Daoy (cell line): ENCODE measurements at places on chromosomes 1 and 21. TPM values are rescaled to one million over a fixed set of nuclear protein-coding genes. Genes with fewer than 3 reads are reported as not detected.

The FCER1G gene
- total RNA-seq, result 1.5 TPM in 1 of 2 replicates, not detected in the other

GRCh38 chr1:185600641-185601040 lies 133.6 kb upstream of the HMCN1 start:
- DNase-seq, result no peak

DNA sequence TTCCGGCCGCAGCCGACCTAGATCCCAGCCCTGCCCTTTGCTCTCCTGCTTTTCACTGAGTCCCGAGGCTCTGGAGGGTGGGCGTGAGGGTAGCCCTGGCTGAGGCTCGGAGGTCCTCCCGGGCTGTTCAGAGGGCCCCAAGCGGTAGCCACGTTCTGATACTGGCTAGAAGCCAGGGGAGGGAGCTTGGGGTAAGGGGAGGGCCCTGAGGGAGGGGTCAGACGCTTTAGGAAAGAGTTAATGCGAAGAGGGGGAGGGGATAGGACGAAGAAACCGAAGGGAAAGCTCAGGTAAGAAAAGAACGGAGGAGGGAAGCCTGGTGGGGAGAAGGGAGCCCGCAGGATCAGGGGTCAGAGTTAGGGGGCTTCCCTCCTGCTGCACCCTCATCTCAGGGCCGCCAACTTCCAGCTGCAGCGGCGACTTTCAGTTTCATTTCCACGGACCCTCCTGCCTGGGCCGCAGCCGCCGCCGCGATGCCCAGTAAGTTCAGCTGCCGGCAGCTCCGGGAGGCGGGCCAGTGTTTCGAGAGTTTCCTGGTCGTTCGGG lies at the start of gene MOV10:
Gene MOV10, plus strand, starts transcription at position 220 of the 546 bp plus-strand sequence. Its CDS starts 254 bp downstream, at position 474.
- peak; percentile 89 for DNase-seq

- peak; percentile 58 for DNase-seq
These were observed 38.5 kb upstream of the ZBTB40 start for GRCh38 chr1:22412932-22413727.

GRCh38 chr1:15727424-15727823 lies 8.6 kb upstream of the SLC25A34 start:
- no peak for DNase-seq

The PSEN2 gene
- total RNA-seq, result 15.7 and 21.8 TPM in 2 replicates

- no peak for DNase-seq
These were observed 191.7 kb downstream of the HS2ST1 start for GRCh38 chr1:87106144-87106543.

- DNase-seq, result peak; percentile 90
These were observed 2.1 kb upstream of the KIF21B start for GRCh38 chr1:201025571-201026002.

The DAB1 gene
- total RNA-seq, result not detected in 2 replicates

- DNase-seq, result no peak
These were observed 5.8 kb upstream of the ETV3L start for GRCh38 chr1:157105298-157105987.

DNA sequence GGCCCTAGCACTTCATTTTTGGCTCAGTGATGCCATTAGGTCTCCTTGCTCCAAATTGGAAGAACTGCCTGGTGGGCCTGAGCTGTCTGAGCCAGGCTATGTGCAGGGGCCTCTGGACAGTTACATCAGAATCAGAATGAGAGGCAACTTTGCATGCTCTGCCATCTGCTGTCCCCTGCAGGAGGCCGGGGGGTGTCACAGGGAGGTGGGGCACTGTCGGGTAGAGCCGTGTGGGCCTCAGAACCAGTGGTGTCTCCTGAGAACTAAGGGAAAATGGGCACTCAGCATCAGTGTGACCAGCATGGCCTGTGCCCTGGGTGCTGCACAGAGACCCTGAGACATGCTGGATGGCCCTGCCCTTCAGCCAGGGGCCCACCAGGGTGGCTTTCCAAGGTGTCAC lies 47.0 kb upstream of the COL6A1 start:
- no peak for DNase-seq

The TRIM33 gene
- 33.3 and 36.2 TPM in 2 replicates for total RNA-seq

DNA sequence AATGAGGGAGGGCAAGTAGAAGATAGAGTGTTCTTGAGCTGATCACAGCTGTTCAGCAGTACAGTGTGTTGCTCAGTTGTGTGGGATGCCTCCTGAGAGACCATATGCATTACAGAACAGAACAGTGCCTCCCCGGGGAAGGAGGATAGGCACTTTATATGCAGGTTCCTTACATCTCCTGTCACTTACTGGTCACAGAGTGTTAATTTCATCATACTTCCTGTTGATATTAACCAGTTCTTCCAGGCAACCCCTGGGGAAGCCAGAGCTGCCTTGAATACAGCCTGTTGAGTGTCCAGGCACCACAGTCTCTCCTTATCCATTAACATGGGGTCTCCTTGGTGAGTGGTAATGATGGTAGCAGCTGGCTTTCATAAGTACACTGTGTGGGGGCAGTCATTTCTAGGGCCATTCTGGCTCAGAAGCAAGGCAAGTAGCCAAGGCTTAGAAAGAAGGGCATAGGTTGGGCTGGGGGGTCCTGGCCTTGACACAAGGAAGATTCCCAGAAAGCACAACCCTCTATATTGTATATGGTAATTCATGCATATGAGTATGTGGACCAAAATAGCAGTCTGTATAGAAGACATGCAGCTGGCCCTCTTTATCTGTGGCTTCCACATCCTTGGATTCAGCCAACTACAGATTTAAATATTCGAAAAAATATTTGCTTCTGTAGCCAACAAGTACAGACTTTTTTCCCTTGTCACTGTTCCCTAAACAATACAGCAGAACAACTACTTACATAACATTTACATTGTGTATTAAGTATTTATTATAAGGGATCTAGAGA lies 142.4 kb downstream of the ZP4 start:
- no peak for DNase-seq

DNA sequence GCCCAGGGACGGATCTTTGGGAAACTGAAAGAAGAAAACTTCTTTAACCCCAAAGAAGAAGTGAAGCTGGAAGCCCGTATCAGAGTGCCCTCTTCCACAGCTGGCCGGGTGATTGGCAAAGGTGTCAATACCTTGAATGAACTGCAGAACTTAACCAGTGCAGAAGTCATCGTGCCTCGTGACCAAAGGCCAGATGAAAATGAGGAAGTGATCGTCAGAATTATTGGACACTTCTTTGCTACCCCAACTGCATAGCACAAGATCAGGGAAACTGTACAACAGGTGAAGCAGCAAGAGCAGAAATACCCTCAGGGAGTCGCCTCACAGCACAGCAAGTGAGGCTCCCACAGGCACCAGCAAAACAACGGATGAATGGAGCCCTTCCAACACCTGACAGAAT lies 114.0 kb downstream of the NBPF12 start:
- DNase-seq, result no peak

DNA sequence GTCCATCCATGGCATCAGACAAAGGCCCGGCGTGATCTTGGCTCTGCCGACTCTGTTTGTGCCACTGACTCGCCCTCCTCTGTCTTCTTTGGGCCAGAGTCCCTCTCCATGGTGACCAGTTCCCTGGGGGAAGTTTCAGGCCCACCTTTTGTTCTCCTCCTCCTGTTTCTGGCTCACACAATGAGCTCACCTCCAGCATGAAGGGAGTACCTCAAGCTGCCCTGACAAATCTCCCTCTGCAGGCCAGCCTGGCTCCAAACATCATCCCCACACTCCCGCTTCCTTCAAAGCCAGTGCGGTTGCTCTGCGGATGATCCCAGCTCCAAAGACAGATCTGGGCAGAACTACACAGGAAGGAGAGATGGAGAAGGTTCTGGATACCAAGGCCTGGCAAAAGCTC lies 576.6 kb downstream of the NPHP4 start:
- DNase-seq, result no peak

The CD48 gene
- not detected in 2 replicates for total RNA-seq

DNA sequence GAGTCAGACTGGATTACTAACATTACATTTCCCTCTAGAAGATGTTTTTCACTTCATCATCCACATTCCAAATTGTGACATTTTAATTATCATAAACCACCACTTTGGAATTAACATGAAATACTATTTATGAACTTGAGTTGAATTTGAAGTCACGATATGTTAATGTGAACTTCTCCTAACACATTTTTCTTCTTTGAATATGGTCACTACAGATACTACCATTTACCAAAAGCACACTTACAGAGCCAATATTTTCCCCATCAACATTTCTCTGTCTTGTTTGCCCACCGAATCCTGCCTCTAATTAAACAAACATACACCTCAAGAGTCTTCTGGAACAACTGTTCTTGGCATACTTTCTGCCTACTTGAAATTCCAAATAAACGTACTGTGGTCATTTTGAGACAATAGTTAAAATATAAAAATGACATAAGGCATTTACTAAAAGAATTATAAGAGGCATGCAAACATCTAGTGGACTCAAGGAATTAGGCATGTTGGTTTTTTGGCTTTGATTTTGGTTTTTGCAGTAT lies 177.4 kb downstream of the AKT3 start:
- no peak for DNase-seq

DNA sequence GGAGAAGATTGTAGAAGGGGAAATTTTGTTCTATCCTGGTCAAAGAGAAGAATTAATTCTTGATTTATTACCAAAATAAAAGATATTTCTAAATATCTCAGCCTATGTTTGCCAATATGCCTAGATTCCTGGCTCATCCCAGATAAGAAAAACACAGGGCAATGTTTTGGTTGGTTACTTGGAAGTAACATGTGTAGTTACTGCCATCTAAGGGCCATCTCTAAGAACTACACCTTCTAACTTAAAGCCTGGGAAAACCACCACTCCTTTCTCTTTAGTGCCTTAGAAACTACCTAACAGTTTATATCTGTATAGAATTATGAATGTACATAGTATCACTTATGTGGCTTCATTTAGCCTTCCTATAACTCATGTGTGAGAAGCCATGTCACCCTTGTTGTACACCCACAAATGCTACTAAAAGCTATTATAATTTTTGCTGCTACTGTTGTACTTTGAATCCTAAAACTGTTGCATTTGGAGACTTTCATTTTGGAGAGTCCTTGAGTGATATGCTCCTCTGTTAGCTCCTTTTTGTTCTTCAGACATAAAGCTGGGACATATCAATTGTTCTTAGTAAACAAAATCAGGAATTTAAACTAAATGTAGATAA lies 4.5 kb downstream of the AIM2 start:
- DNase-seq, result peak; percentile 46

DNA sequence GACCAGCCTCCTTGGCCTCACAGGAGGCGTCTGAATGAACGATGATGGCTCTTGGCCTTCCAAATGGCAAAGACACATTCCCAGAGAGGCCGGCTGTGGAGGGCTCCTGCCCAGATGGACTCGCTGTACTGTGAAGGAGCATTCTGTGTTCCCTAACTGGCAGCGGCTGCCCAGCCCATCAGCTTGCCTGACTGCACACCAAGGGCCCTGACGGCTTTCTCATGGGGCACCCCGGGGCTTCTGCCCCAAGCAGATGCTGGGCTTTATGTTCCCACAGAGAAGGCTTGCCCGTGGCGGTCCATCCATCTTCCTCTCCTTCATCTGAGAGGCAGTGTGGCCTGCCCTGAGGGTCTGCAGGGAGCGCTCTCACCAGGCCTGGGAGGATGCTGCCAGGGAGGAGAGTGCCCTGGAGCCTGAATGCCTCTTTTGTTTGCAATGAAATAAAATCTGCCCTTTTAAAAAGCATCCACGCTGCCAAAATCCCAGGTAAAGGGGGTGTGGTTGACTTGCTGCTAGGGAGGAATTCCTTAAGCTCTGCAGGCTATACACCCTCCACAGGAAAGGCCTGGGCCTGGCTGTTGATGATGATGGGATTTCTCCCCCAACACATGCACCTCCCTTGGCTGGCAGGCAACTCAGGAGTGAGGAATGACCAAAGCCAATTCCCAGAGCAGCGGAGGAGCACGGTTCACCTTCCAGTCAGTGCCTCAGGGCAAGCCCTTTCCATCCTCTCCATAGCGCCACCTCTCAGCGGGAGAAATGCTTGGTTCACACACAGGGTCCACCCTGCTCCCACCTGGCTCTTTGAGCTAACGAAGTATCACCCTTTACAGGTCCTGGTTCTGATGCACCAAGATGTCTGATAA lies 84.6 kb upstream of the SSX2IP start:
- no peak for DNase-seq

The COX20 gene
- 53.8 and 94.6 TPM in 2 replicates for total RNA-seq

- DNase-seq, result no peak
These were observed 52.5 kb downstream of the EPRS1 start for GRCh38 chr1:219993554-219994433.

GRCh38 chr1:221655766-221656305 lies 86.1 kb downstream of the DUSP10 start:
- no peak for DNase-seq

The NUDT4B gene
- total RNA-seq, result 5.7 and 30.9 TPM in 2 replicates

The MFN2 gene
- total RNA-seq, result 79.4 and 86.0 TPM in 2 replicates

The CHI3L1 gene
- not detected in 2 replicates for total RNA-seq

- peak; percentile 69 for DNase-seq
These were observed 519 bp downstream of the FNBP1L start for GRCh38 chr1:93448292-93448982.

The MRAP gene
- not detected in 2 replicates for total RNA-seq

DNA sequence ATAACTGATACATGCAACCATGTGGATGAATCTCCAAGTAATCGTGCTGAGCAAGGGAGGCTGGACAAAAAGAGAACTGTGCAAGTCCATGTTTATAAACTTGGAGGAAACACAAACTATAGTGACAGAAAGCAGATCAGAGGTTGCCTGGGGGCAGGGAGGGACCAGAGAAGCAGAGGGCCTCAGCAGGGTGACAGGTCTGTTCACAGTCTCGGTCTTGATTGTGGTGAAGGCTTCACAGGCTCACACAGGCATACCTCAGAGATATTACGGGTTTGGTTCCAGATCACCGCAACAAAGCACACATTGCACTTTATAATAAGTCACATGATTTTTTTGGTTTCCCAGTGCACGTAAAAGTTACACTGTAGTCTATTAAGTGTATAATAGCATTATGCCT lies 28.5 kb downstream of the ACOT7 start:
- DNase-seq, result no peak

The C4BPA gene
- total RNA-seq, result not detected in 2 replicates

GRCh38 chr1:235473806-235474205 lies 30.4 kb downstream of the B3GALNT2 start:
- DNase-seq, result no peak

- no peak for DNase-seq
These were observed 3.1 kb downstream of the UBR4 start for GRCh38 chr1:19206947-19207346.

GRCh38 chr1:157996433-157996832 lies 3.0 kb downstream of the KIRREL1 start:
- no peak for DNase-seq

DNA sequence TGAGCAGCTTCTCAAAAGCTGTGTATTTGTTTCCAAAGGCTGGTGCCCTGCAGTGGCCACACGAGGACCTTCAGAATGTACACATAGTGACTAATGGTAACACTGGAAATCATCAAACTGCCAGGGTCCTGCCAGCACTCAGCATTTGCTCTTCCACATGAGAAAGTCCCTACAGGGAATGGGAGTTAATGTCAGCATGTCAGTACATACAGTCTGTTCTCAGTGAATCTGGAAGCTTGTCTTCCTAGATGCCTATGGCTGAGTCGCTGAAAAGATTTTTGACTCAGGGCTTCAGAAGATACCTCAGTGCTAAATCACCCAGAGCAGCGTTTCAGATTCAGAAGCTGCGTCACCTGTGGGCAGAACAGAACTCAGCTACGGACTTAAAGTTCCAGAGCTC lies 108.2 kb downstream of the CDC7 start:
- peak; percentile 35 for DNase-seq

- no peak for DNase-seq
These were observed 2.1 kb upstream of the S100A10 start for GRCh38 chr1:151995774-151996173.

The NBPF20 gene
- total RNA-seq, result 2.2 and 2.5 TPM in 2 replicates

The PFKL gene
- 91.8 and 92.9 TPM in 2 replicates for total RNA-seq

GRCh38 chr1:183699616-183700160 lies 46.6 kb upstream of the APOBEC4 start:
- DNase-seq, result no peak

The FCRL5 gene
- not detected in 2 replicates for total RNA-seq
